ENCODE measurements at places on chromosomes 13 and 19.

GRCh38 chr13:81406639-81407292 is 1065.8 kb upstream of the SPRY2 start:
- no peak for DNase-seq

- no peak for DNase-seq
Measured at GRCh38 chr13:46097663-46098062, 7.2 kb downstream of the CPB2 start.

- no peak for DNase-seq
Measured at GRCh38 chr13:91142572-91142971, 204.9 kb upstream of the MIR17HG start.

GRCh38 chr13:38766799-38767198 is 79.9 kb downstream of the FREM2 start:
- no peak for DNase-seq

- no peak for DNase-seq
Measured at GRCh38 chr19:7734220-7735203, 2.6 kb upstream of the CLEC4G start.

DNA sequence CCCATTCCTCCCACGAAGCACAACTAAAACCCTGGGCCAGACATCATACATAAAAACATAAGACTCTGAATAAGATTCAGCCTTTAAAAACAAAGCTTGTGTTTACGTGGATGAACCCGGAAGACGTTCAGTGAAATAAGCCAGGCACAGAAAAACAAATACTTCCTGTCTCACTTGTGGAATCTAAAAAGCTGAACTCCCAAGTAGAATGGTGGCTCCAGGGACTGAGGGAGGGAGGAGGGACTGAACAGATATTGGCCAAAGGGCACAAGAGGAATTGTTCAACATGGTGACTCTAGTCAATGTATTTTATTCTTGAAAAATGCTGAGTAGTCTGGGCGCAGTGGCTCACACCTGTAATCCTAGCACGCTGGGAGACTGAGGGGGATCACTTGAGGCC is 35.7 kb upstream of the TPM4 start:
- DNase-seq, result no peak

DNA sequence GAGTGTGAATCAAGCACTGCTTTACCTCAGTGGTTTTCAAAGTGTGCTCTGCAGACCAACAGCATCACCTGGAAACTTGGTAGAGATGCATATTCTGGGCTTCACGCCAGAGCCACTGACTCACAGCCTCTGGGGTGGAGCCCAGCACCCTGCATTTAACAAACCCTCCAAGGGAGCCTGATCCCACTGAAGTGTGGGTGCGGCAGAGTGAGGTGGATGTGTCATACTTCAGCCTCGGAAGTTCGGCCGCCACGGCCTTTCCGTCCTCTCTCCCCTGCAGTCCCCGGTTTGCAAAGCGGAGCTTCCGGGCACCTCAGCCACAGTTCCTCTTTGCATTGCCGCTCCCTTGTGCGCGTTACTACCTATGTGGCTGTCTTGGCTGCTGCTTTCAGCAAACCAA is 33.3 kb upstream of the MICU2 start:
- no peak for DNase-seq

GRCh38 chr19:6674868-6675305 is 4.9 kb upstream of the TNFSF14 start:
- DNase-seq, result no peak

DNA sequence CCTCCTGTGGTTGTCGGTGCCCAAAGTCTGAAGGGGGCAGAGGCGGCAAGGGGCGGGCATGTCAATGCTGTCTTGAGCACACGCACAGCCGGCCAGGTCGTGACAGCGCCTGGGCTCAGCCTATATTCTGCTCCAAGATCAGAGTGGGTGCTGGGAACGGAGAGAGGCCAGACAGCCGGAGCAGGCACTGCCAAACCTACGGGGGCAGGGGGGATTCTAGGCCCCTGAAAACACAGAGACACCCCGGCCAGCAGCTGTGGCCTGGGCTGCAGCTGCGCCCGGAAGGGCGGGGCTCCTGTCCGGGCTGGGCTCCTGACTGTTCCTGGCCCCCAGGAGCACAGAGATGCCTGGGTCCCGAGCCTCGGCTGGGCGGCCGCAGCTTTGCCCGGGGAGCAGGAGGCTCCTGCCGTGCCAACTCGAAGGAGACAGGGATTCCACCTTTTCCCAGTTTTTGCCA is 2662.9 kb upstream of the PCDH20 start:
- no peak for DNase-seq

GRCh38 chr13:98856983-98857382 is 104.5 kb upstream of the SLC15A1 start:
- DNase-seq, result peak; percentile 68

Measured in NCI-H524 (cell line).